ENCODE measurements at places on chromosomes 11 and 22. TPM values are rescaled to one million over a fixed set of nuclear protein-coding genes. Genes with fewer than 3 reads are reported as not detected.

DNA sequence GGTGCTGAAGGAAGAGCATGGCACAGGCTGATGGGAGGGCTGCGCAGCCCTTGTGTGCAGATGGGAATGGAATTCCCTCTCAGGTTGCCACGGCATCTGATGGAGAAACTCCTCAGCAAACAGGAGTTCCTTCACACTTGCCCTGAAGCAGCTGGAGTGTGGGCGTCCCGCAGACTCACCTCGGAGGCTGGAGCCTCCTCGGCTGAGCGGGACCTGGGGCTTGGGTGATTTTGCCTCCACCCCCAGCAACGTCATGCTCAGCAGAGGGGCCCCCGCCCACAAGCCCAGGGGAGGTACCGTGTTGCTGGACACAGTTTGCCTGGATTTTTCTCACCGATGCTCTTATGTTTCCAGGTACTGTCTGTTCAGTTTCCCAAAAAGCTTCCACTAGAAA lies 63.4 kb downstream of the MYO7A start:
- DNase-seq = no peak

GRCh38 chr22:17806437-17806836 lies 32.2 kb upstream of the BID start:
- DNase-seq = no peak

- DNase-seq = no peak
Measured at GRCh38 chr11:118813551-118813950, 22.6 kb upstream of the DDX6 start.

DNA sequence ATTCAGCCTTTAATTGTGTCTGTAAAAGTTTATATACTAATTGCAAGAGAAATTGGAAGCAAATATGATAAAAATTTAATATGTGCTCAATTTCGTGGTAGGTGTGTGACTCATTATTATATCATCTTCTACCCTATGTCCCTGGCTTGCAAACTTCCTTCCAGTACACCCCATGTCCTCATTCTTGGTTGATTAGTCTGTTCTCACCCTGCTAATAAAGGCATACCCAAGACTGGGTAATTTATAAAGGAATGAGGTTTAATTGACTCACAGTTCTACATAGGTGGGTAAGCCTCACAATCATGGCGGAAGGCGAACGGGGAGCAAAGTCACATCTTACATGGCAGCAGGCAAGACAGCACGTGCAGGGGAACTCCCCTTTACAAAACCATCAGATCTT lies 11.9 kb downstream of the MRGPRX3 start:
- no peak for DNase-seq

PRODH gene
- total RNA-seq = 5.8 TPM

MS4A3 gene
- 0.40 TPM for total RNA-seq

THY1 gene
- total RNA-seq = 17.8 TPM

OR52I1 gene
- not detected for total RNA-seq
